Activated CD8-positive, alpha-beta memory T cell treated with anti-CD3 and anti-CD28 coated beads for 48 hours (primary cell): ENCODE measurements at places on chromosomes 4 and X.

DNA sequence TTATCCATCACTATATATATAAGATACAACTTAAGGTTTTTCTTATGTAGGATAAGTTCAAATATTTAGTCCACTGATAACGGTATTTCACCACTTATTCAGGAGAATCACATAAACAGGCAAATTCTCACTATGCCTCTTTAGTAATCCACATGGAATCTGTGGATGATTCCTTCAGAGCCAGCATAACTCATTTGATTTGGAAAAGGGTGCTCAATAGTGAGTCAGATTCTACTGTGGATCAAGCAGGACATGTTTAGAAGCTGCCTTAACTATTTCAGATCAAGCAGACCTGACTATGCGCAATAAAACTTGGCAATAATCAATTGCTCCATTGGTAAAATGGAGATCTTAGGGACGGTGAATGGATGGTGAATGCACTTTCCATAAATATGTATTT is 184.1 kb downstream of the CBR4 start:
- DNase-seq, result no peak

GRCh38 chr4:87804871-87805270 is 5.5 kb downstream of the IBSP start:
- DNase-seq, result no peak

- no peak for DNase-seq
These were observed 341.1 kb downstream of the RAPGEF2 start for GRCh38 chr4:159443975-159444374.

GRCh38 chr4:76931087-76931486 is 18.5 kb upstream of the SEPTIN11 start:
- no peak for DNase-seq

- no peak for DNase-seq
These were observed 25.2 kb downstream of the CENPC start for GRCh38 chr4:67520141-67520540.

- DNase-seq, result no peak
These were observed 27.4 kb upstream of the ARX start for GRCh38 chrX:25043192-25043591.
